Right ventricle myocardium inferior (tissue), 1 donor: ENCODE measurements at places on chromosomes 7 and 10. TPM values are rescaled to one million over a fixed set of nuclear protein-coding genes. Genes with fewer than 3 reads are reported as not detected.

GRCh38 chr10:131818510-131819234, 82.1 kb upstream of the PPP2R2D start:
- peak; percentile 17 for DNase-seq

GRCh38 chr10:35739998-35740397, 97.9 kb upstream of the FZD8 start:
- DNase-seq = no peak

DNA sequence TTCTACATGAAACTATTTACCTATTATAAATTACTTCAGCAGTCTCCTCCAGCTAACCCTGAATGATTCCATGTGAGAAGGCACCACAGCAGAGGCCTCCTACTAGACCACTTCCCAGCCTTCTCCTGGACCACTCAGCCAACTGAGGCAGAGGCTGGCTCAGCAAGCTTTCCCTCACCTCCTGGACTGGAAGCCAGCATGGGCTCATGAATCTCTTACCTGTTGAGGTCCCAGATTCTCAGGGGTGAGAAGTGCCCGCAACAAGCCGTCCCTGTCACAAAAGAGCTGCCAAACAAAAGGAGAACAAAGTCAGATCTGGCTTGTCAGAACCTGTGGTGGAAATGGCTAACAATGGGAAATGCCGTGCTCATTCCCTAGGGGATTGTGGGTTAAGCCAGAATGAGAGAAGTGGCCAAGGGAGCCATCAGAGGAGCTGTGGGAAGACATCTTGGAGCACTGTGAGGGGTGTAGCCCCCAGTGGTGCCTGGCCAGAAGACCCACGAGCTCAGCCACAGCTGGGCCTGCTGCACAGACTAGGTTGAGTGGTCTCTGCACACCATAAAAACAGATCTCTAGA, 36.5 kb downstream of the DPCD start:
- DNase-seq = no peak

- no peak for DNase-seq
Measured at GRCh38 chr7:21927693-21928092, 18.0 kb downstream of the CDCA7L start.

- DNase-seq = no peak
Measured at GRCh38 chr7:22181663-22182062, 175.3 kb downstream of the RAPGEF5 start.

GRCh38 chr10:98664329-98665042, 217.8 kb upstream of the HPS1 start:
- no peak for DNase-seq

DNA sequence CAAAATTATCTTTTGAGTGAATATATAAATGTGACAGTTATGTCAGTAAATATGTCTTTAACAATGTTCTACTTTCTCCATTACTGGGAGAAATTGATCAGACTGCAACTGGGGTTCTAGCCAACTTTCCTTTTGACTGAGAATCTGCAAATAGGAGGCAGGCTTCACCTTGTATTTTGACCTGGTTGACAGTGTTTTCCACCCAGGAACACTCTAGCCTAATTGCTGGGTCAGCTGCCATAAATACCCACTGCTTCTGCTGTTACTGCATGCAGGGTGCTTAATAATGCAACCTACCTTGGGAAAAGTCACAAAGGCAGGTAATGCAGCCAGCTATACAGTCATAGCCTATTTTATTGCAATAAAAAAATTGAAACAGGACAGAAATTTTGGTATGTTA, 319.0 kb downstream of the DGKB start:
- no peak for DNase-seq

- DNase-seq = no peak
Measured at GRCh38 chr7:145875267-145875666, 241.3 kb upstream of the CNTNAP2 start.

DNA sequence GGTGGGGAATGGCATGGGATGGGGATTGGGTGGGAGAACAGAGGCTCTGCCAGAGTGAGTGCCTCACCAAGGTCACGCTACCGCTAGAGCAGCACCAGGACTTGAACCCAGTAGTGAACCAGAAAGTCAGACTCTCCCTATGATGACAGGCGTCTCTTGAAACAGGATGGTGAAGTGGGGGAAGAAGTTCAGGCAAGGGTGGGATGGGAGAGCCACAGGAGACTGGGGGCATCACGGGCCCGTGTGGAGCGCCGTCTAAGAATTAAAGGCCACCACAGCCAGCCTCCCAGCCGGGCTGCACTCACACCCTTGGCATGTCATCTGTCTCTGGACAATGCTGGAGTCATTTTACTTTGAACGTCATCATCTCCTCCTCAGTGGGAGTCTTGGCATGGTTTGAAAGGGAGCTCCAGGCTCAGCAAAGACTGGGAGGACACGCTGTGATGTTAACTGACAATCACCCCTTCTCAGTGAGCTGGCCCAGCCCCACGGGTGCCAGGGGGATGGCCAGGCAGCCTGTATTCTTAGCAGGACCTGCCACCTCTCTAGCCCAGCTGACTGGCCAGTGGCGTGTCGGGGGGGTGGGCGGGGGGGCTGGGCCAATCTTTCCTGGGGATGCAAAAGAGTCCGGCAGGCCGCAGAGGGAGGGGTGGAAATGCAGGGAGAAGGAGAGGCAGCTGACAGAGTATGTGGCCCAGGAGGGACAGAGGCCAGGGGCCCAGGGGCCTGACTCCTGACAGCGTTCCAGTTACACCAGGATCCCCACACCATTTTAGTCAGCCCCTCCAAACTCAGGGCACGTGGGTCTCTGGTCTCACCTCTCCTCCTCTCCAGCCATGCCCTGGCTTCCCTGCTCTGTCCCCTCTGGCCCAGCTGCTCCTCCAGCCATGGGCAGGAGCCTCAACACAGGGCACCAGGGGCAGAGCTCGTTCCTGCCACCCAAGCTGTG, 96.2 kb downstream of the VOPP1 start:
- no peak for DNase-seq

DNA sequence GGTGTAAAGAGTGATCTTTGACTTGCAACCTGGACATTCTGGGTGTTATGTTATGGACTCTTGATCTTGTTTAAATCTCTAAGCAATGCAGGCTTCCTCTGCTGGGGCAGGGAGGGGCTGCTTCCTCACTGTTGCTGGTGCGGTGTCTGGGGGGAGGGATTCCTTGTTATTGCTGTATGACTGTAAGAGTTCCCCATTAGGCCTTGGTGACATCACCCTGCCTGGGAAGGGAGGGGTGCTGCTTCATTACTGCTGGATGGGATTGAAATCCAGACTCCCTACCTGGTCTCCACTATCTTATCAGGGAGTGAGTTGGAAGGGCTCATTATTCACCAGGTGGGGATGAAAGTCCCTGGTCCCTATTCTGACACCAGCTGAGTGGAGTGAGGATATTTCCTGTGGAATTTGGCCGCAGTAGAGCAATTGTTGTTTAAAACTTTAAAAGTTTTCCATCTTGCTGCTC, 8.8 kb downstream of the OGDH start:
- DNase-seq = no peak

GRCh38 chr10:26384600-26384999, 53.5 kb upstream of the APBB1IP start:
- no peak for DNase-seq

- DNase-seq = no peak
Measured at GRCh38 chr7:12322284-12322902, 81.3 kb downstream of the VWDE start.

DNA sequence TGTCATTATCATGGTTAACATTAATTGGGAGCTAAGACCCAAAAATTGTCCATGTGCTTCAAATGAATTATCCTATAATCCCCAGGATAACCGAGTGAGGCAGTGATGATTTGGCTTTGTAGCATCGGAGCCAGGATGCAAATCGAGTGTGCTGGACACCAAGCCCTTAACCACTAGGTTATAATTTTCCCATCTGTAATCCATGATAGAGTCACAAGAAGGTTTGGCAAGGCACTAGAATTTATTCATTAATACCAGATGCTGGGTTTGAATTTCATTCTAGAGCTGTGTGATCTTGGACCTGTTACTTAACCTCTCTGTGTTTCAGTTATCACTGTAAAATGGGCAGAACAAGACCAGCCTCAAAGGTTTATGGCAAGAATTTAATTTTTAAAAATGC, 21.0 kb upstream of the ITGB1 start:
- DNase-seq = no peak

- no peak for DNase-seq
Measured at GRCh38 chr7:111089822-111090426, 1.0 kb upstream of the LRRN3 start.

- peak; percentile 23 for DNase-seq
Measured at GRCh38 chr7:74428023-74428422, 25.7 kb upstream of the GTF2IRD1 start.

GRCh38 chr7:46244757-46245156, 323.7 kb upstream of the IGFBP3 start:
- no peak for DNase-seq

- DNase-seq = no peak
Measured at GRCh38 chr10:82924711-82925110, 1049.7 kb downstream of the NRG3 start.

The ITPRIP gene
- total RNA-seq = 28.2 TPM

The PRKAR2B gene
- 23.2 TPM for total RNA-seq

The HOXA7 gene
- total RNA-seq = not detected

The ELFN1 gene
- total RNA-seq = 10.7 TPM

The CPXM2 gene
- total RNA-seq = 4.6 TPM

The FUOM gene
- 7.9 TPM for total RNA-seq

The SPDYE8 gene
- total RNA-seq = not detected

The SEM1 gene
- 44.8 TPM for total RNA-seq

The FOXI2 gene
- total RNA-seq = not detected

The OR2A5 gene
- total RNA-seq = not detected
